T-helper 2 cell (primary cell): ENCODE measurements at places on chromosomes 4 and X.

DNA sequence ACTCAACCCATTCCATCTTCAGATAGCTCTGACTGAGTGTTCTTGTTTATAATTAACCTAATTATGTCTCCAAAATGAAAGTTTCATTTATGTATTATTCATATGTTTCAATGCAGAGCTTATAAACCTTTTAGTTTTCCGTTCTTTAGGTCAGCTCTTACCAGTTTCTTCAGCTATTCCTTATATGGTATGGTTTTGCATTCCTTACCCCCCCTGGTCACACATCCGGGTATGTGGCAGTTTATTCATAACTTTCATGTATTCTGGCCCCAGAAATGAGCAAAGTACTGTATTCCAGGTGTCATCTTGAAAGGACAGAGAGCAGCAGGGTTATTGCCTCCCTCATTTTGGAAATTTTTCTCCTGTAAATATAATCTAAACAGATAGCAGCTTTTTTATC is 16.8 kb upstream of the IGSF1 start:
- DNase-seq, result no peak

- no peak for DNase-seq
These were observed 23.6 kb downstream of the NOP14 start for GRCh38 chr4:2939383-2940243.

- no peak for DNase-seq
These were observed 160.9 kb downstream of the GATB start for GRCh38 chr4:151599863-151600262.

GRCh38 chr4:158208963-158209640 is 1.2 kb upstream of the TMEM144 start:
- no peak for DNase-seq
